ENCODE measurements at places on chromosomes 12 and 14. TPM values are rescaled to one million over a fixed set of nuclear protein-coding genes. Genes with fewer than 3 reads are reported as not detected.

DNA sequence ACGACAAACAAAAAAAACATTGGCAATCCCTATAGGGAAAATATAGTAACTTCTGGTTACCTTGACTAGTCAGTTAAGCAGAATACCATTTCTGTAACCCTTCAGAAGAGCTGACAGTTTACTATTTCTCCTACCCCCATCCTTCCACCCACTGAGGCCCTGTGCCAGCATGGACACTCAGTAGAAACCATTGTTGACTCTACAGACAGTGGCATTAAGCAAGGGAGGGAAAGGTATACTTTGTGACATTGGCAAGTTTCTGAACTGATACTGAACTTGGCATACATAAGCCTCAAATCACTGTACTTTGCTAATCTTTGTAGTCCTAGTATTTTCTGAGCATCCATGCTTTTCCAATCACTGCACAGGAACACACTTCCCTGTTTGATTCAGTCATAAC is 33.4 kb upstream of the VSX2 start:
- no peak for DNase-seq

DNA sequence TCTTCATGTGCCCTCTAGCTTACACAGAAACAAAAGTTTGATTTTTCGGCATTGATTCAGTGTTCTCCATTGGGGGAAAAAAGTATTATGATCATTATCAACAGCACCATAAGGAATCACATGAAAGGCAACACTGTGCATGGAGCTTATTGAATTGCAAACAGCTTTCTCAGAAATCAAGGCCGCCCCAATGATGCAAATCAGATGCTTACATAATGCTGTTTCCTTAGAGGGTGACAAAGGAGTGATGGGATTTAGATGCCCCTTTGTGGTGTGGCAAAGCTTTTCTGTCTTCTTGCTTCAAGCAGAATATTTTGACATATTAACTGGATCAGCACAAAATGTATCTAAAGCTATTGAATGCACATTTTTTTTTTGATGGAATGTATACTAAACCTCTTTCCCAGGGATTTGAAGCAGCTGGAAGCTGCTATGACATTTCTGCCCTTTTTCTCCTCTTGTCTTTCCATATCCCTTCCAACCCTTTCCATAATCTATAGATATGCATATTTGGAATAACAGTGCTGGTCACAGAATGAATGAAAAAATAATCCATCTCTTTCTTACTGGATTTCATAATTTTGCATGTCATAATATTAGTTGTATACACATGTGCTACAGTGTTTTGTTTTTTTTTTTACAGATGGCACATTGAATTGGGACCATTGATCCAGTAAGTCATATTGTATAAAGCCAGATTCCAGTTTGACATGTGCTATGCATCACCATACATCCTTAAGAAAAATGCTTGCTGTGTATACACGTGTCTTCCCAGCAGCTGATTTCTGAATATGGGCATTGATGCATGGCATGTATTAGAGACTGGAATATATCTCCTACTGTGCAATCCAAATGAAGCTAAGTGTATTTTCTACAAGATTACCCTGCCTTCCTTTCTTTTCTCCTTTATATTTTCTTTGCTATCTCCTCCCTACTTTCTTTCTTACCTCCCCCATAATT is 259.7 kb upstream of the DCN start:
- DNase-seq = no peak

GRCh38 chr12:51721282-51721940 is 127.1 kb downstream of the FIGNL2 start:
- peak; percentile 3 for DNase-seq

FOXN4 gene
- not detected for polyA plus RNA-seq

- DNase-seq = no peak
Measured at GRCh38 chr12:102542816-102543440, 62.6 kb upstream of the IGF1 start.

DNA sequence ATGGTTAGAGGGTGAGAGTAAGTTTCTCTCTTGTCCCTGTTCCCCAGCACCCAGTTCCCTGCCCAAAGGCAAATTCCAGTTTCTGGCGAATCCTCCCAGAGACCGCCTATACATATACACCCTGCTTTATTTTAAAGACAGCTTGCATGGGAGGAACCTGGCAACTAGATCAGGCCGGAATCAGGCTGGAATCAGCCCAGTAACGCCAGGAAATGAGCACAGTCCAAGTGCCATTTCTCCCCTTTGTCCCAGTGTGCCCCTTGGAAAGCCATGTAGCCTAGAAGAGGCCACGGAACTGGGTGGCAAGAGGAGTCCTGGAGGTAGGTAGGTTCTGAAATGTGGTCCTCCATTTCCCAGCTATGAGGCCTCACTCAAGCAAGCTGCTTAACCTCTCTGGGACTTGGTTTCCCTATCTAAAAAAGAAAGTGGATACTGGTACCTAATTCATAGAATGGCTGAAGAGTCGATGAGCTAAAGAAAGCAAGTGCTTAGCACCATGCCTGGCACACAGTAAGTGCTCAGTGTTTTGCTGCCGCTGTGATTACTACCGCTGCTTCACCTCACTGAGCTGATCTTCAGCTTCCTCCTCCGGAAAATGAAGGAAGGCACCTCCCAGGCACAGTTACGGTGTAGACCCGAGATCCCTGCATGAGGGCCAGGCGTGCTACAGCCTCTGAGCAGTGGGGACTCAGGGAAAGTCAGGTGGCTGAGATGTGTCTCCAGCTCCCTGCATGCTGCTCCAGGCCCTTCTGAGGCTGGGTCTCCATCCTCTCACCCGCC is 36.4 kb downstream of the PITPNM2 start:
- DNase-seq = no peak

DNA sequence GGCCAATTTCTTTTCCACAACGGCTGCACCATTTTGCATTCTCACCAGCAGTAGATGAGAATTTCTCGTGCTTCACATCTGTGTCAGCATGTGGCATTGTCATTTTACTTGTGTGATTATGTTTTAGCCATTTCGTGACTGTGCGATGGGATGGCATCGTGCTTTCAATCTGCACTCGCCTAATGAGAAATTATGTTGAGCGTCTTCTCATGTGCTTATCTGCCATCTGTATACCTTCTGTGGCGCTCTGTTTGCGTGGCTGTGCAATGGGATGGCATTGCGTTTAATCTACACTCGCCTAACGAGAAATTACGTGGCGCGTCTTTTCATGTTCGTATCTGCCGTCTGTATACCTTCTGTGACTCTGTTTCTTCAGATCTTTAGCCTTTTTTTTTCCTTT is 14.9 kb upstream of the GPR132 start:
- no peak for DNase-seq

- no peak for DNase-seq
Measured at GRCh38 chr12:131271724-131272123, 318.0 kb downstream of the ADGRD1 start.

AQP2 gene
- polyA plus RNA-seq = 0.04 TPM

LTBR gene
- polyA plus RNA-seq = 126 TPM

ANKRD33 gene
- polyA plus RNA-seq = not detected

GRCh38 chr14:50399251-50400032 is 2.8 kb upstream of the CDKL1 start:
- DNase-seq = no peak

LAG3 gene
- polyA plus RNA-seq = 1.6 TPM

CACNA2D4 gene
- 4.5 TPM for polyA plus RNA-seq

- no peak for DNase-seq
Measured at GRCh38 chr12:11856971-11857370, 207.5 kb downstream of the ETV6 start.

Measured in urinary bladder (tissue), 4 donors.